Activated T-cell treated with anti-CD3 and anti-CD28 coated beads, Interleukin-2, amount 50 U/mL, for 72 hours (primary cell): ENCODE measurements at places on chromosomes 5 and 9. TPM values are rescaled to one million over a fixed set of nuclear protein-coding genes. Genes with fewer than 3 reads are reported as not detected.

- peak overlapping the region; percentile 67 for H3K4me3 ChIP-seq
- peak overlapping the region; percentile 79 for H3K27ac ChIP-seq
- H3K4me1 ChIP-seq, result peaks cover 89% of the 10 kb centered on the region
- no peaks in the 10 kb centered on the region for H3K36me3 ChIP-seq
Observed at GRCh38 chr5:95861221-95861863, 38.8 kb upstream of the GLRX start.

DNA sequence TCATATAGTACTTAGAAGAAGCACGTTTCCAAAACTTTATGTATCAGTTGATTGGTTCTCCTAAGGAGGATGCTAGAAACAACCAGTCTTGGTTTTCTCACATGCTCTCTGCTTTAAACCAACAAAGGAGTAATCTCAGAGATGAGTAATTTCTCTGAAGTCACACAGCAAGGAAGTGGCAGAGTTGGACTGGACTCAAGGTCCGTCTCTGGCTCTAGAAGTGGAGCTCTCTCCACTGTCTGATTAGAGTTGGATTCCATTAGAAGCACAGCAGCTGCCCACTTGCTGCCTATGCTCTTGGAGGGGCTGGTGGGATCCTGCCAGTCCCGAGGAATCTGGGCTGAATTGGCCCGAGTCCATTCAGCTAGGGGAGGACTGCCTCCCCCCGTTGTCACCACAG lies 21.0 kb downstream of the RALGPS1 start:
- no peaks in the 10 kb centered on the region for H3K4me1 ChIP-seq
- H3K36me3 ChIP-seq, result no peaks in the 10 kb centered on the region
- H3K27ac ChIP-seq, result no peak overlapping the region

GRCh38 chr9:69086769-69087168 lies 51.2 kb downstream of the FXN start:
- no peak for DNase-seq
- H3K27me3 ChIP-seq, result no peaks in the 10 kb centered on the region
- H3K4me3 ChIP-seq, result no peak overlapping the region
- H3K36me3 ChIP-seq, result peaks cover 2% of the 10 kb centered on the region
- H3K4me1 ChIP-seq, result no peaks in the 10 kb centered on the region

- no peaks in the 10 kb centered on the region for H3K4me1 ChIP-seq
- no peak for DNase-seq
- H3K27ac ChIP-seq, result no peak overlapping the region
Observed at GRCh38 chr5:144281784-144282183, 111.1 kb downstream of the KCTD16 start.

GRCh38 chr9:133793471-133793870 lies 55.3 kb upstream of the SARDH start:
- no peak overlapping the region for H3K4me3 ChIP-seq
- DNase-seq, result no peak
- peaks cover 18% of the 10 kb centered on the region for H3K27me3 ChIP-seq
- H3K4me1 ChIP-seq, result no peaks in the 10 kb centered on the region

Gene WDR31
- total RNA-seq, result 1.4 TPM

DNA sequence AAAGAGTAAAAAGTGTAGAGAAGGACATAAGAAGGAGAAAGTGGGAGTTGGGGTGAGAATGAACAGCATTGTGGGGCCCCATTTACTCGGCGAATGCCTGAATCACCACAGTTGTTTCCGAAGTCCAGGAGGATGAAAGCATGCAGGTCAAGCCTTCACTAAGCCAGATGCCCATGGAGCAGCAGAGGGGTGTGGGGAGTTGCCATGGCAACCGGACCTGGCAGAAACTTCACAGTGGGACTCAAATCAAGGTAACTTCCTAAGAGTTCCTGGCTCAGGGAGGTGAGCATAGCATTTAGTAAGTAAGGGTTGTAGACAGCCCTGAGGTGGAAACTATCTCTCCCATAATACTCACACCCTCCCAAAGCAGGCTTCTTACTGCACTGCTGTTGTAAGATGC lies 357.1 kb downstream of the TRIM32 start:
- H3K27ac ChIP-seq, result no peak overlapping the region
- H3K4me3 ChIP-seq, result no peak overlapping the region
- H3K4me1 ChIP-seq, result no peaks in the 10 kb centered on the region
- no peaks in the 10 kb centered on the region for H3K36me3 ChIP-seq

- DNase-seq, result no peak
- H3K27me3 ChIP-seq, result peaks cover 64% of the 10 kb centered on the region
- no peaks in the 10 kb centered on the region for H3K36me3 ChIP-seq
Observed at GRCh38 chr9:86902586-86902985, 44.7 kb downstream of the GAS1 start.

GRCh38 chr5:96412868-96413449 lies 20.1 kb downstream of the PCSK1 start:
- H3K27me3 ChIP-seq, result peaks cover 7% of the 10 kb centered on the region
- H3K4me1 ChIP-seq, result no peaks in the 10 kb centered on the region
- H3K4me3 ChIP-seq, result no peak overlapping the region

Gene MARCHF11
- not detected for total RNA-seq

Gene GLRA1
- total RNA-seq, result not detected

Gene DIRAS2
- not detected for total RNA-seq

- DNase-seq, result no peak
- no peak overlapping the region for H3K4me3 ChIP-seq
- H3K4me1 ChIP-seq, result no peaks in the 10 kb centered on the region
- H3K27ac ChIP-seq, result no peak overlapping the region
- no peaks in the 10 kb centered on the region for H3K27me3 ChIP-seq
- no peaks in the 10 kb centered on the region for H3K36me3 ChIP-seq
Observed at GRCh38 chr9:11457825-11458790, 845.3 kb upstream of the PTPRD start.

Gene ZNF658
- 2.5 TPM for total RNA-seq

Gene IL9
- total RNA-seq, result 2.6 TPM

- no peak overlapping the region for H3K4me3 ChIP-seq
- no peak overlapping the region for H3K27ac ChIP-seq
- no peaks in the 10 kb centered on the region for H3K4me1 ChIP-seq
- DNase-seq, result no peak
Observed at GRCh38 chr5:165139262-165139661, 1633.8 kb downstream of the MAT2B start.

DNA sequence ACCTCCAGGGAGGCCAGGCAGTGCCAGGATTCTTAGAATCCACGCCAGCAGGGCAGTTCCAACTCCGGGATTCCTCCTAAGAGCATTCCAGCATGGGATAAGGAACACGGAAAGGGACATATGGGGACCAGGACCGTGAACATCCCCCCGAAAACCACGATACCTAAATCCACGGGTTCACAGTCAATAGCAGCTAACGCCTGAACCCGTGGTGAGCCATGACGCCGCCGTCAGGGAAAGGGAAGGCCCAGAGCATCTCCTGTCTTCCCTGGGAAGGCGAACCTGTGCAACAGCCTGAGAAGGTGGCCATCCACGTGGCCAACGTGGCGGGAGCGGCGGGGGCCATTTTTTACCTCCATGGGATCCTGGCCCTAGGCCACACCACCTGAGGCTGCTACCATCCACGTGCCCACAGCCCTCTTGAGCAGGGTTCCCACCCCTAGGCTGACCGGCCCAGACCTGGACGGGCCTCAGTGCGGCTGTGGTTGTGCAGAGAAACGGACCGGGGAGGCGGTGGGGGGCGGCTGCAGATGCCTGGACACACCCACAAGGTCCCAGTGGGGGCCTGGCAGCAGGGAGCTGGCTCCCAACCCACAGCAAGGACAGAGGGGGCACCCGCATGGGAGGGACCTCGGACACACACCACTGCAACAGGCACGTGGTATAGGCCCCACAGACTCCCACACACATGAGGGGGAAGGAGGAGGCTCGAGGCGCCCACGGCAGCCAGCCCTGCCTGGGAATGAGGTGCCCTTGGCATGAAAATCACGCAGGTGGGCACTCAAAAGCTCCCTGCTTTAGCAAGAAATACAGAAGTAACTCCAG lies 42.8 kb downstream of the SLC12A7 start:
- H3K4me1 ChIP-seq, result no peaks in the 10 kb centered on the region
- no peaks in the 10 kb centered on the region for H3K27me3 ChIP-seq
- H3K36me3 ChIP-seq, result no peaks in the 10 kb centered on the region
- H3K27ac ChIP-seq, result no peak overlapping the region
- no peak overlapping the region for H3K4me3 ChIP-seq

Gene PRDM9
- not detected for total RNA-seq
